ENCODE measurements at places on chromosomes 7 and 10. TPM values are rescaled to one million over a fixed set of nuclear protein-coding genes. Genes with fewer than 3 reads are reported as not detected.

Gene SHH
- total RNA-seq = not detected

Gene PVRIG
- not detected for total RNA-seq

Gene MMD2
- not detected for total RNA-seq

Gene AKR1D1
- total RNA-seq = under 0.01 TPM

Gene ADARB2
- total RNA-seq = not detected

Gene TMEM26
- total RNA-seq = 6.5 TPM

Gene GPC2
- 1.4 TPM for total RNA-seq

Gene COMTD1
- total RNA-seq = 8.5 TPM

Gene NPFFR1
- not detected for total RNA-seq
